ENCODE measurements at places on chromosomes 4 and X.

- no peak overlapping the region for H3K27ac ChIP-seq
- H3K4me3 ChIP-seq, result no peak overlapping the region
- DNase-seq, result no peak
- no peaks in the 10 kb centered on the region for H3K4me1 ChIP-seq
- H3K36me3 ChIP-seq, result no peaks in the 10 kb centered on the region
Observed at GRCh38 chr4:188492886-188493285, 353.6 kb downstream of the TRIML1 start.

DNA sequence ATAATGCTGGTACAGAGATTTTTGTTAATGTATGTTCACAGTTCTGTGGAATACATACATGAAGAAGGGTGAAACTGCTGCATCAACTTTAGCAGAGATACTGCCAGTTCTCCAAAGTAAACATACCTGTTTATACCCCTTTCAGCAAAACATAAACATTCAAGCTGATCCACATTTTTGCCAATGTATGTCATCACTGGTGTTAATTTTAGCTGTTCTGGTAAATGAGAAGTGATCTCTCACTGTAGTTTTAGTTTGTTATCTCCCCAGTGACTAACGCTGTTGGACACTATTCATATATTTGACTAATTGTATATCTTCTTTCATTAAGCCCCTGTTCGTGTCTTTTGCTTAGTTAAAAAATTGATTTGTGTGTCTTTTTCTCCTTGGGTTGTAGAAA, 82.0 kb downstream of the HAUS3 start:
- H3K27ac ChIP-seq, result no peak overlapping the region
- no peak for DNase-seq
- no peaks in the 10 kb centered on the region for H3K36me3 ChIP-seq
- H3K27me3 ChIP-seq, result no peaks in the 10 kb centered on the region
- H3K4me1 ChIP-seq, result no peaks in the 10 kb centered on the region

DNA sequence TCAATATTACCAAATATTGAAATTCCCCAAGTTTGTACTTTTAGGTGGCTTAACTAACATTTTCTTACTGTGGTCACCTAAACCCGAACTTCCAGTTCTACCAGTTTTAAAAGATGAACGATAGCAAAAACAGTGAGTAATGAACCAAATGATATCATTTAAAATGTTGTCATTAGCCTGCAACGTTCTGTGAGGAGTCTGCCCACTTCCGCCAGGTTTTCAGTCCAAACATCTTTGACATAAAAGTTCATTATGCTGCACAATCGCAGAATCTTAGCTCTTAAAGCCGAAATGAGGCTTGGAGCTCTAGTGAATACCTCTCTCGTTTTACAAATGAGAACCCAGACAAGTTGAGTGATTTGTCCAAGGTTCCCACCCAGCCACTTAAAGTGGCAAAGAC, 762 bp downstream of the PIGA start:
- peak; percentile 8 for DNase-seq
- H3K4me3 ChIP-seq, result peak overlapping the region; percentile 97
- peaks cover 12% of the 10 kb centered on the region for H3K4me1 ChIP-seq
- no peaks in the 10 kb centered on the region for H3K36me3 ChIP-seq

DNA sequence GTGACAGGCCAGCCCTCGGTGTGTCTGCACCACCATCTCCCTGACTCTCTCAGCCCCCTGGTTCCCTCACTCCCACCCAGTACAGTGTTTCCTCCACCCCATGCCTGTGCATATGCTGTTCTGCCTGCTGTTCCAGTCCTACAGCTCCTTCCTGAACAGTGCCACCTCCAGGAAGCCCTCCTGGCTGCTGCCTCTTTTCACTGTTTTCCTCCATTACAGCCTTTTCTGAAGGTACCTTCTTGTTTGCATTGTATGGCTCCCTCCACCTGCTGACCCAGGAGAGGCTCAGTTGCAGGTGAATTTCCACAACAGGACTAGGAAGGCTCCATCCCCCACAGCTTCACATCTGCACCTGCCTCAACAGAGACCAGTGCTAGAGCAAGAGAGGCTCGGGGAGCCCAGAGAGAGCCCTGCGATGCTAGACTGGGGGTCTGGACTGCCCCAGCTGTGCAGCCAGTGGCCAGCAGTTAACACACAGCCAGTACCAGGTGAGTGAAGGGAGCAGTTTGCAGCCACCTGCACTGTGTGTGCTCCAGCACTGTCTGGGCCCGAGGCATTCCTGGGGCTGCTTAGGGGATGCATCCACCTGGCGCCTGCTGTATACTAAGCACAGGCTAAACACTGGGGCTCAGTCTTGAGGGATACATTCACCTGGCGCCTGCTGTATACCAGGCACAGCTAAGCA, 92.0 kb downstream of the ADRA2C start:
- H3K4me1 ChIP-seq, result no peaks in the 10 kb centered on the region
- H3K27me3 ChIP-seq, result peaks cover 90% of the 10 kb centered on the region
- no peak overlapping the region for H3K4me3 ChIP-seq
- no peaks in the 10 kb centered on the region for H3K36me3 ChIP-seq
- no peak overlapping the region for H3K27ac ChIP-seq

- no peak overlapping the region for H3K27ac ChIP-seq
- H3K36me3 ChIP-seq, result no peaks in the 10 kb centered on the region
- H3K4me1 ChIP-seq, result no peaks in the 10 kb centered on the region
- DNase-seq, result no peak
- H3K4me3 ChIP-seq, result no peak overlapping the region
Observed at GRCh38 chr4:186486172-186486571, 69.2 kb downstream of the MTNR1A start.

GRCh38 chr4:85482010-85482738, 7.2 kb downstream of the ARHGAP24 start:
- no peaks in the 10 kb centered on the region for H3K4me1 ChIP-seq
- H3K4me3 ChIP-seq, result no peak overlapping the region
- H3K36me3 ChIP-seq, result no peaks in the 10 kb centered on the region
- no peak for DNase-seq

DNA sequence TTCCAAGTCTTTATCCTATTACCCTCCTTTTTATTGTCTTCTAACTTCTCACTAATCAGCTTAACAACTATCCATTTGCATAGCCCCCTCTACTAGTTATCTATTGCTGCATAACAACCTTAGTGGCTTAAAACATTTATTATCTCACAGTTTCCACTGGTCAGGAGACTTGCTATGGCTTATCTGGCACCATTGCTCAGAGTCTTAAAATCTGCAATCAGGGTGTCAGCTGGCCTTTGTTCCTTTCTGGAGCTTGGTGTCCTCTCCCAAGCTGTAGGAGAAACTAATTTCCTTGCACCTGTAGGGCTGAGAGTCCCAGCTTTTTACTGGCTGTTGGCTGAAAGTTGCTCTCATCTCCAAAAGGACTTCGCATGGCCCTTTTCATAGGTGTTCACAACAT, 137.0 kb upstream of the SMIM31 start:
- DNase-seq, result no peak
- H3K27me3 ChIP-seq, result no peaks in the 10 kb centered on the region
- no peaks in the 10 kb centered on the region for H3K4me1 ChIP-seq
- H3K27ac ChIP-seq, result no peak overlapping the region

DNA sequence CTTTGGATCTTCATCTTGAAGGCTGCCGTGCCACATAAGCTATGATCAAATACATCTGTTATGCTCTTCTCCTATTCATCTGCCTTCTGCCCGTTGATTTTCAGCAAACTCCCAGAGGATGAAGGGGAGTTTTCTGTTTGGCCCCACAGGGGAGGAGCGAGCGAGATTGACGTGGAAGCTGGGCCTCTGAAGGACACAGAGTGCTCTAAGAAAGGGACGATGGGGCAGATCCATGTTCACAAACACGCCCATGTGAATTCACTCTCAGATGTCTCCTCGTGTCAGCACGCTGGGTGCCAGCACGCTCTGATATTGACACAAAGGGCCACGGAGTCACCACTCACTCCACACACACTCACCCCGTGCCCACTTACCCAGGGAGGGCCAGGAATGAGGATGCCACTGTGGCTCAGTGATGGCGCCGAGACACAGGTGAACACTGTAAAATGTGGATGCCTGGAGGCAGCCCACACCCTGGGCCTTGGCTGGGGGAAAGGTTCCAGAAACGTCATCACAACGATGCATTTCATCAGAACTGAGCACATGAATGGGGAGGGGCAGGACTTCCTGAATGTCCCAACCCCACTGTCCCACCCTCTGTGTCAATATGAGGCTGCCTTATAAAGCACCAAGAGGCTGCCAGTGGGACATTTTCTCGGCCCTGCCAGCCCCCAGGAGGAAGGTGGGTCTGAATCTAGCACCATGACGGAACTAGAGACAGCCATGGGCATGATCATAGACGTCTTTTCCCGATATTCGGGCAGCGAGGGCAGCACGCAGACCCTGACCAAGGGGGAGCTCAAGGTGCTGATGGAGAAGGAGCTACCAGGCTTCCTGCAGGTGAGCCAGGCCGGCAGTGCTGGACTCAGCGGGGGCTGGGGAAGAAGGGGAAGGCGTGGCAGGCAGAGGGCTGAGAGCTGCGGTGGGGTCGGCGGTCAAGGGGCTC, at the start of gene S100P:
Gene S100P, plus strand, starts transcription at position 648 of the 946 bp plus-strand sequence. Its CDS starts 55 bp downstream, at position 703.
- no peak for DNase-seq
- no peak within 1 kb of the TSS for H3K4me3 ChIP-seq
- no peaks in the 10 kb centered on the region for H3K36me3 ChIP-seq
- peak within 1 kb of the TSS; percentile 87 for H3K27ac ChIP-seq

DNA sequence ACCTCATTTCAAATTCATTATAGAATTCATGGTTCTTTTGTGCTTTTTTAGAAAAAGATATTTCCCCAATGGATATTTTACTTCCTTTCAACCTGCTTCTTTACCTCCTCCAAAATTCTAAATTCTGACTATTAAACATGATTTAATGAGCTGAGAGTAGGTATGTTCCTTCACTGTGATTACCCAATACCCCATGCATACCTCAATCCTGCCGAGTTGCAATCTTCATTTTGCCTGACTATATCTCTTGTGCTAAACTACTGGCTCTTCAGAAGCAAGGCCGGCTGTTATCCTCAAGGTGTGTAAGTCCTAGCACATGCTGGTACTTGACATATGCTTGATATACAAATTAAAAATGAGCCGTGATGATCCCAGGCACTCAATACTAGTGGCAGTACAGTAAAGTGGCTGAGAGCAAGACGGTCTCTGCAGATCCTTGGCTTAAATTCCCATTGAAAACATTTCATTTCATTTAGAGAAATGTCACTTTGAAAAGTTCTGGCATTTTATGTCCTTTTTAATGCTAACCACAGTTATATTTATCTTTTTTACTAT, 320.4 kb downstream of the KCNIP4 start:
- no peaks in the 10 kb centered on the region for H3K4me1 ChIP-seq
- H3K4me3 ChIP-seq, result no peak overlapping the region
- H3K27me3 ChIP-seq, result no peaks in the 10 kb centered on the region
- H3K27ac ChIP-seq, result no peak overlapping the region
- H3K36me3 ChIP-seq, result no peaks in the 10 kb centered on the region
- no peak for DNase-seq

DNA sequence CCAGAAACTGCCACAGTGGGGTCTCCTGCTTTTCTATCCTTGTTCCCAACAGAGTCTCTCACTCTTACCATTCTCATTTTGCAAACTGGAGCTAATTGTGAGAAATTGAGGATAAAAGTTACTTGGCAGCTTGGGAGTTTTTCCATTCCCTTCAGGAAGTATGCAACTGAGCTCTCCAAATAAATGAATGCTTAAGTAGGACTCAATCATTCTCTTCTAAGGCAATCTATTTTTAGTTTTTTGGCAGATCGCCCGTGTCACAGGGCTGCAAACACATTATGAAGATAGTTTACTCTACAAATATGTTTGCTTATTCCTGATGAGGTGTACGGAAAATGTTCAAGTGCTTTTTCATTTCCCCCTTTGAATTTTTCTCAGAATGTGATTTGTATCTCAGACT, 5.3 kb downstream of the ASB11 start:
- H3K4me3 ChIP-seq, result no peak overlapping the region
- H3K27me3 ChIP-seq, result no peaks in the 10 kb centered on the region
- H3K4me1 ChIP-seq, result no peaks in the 10 kb centered on the region
- no peak overlapping the region for H3K27ac ChIP-seq
- H3K36me3 ChIP-seq, result no peaks in the 10 kb centered on the region
